Activated CD4-positive, alpha-beta T cell treated with anti-CD3 and anti-CD28 coated beads, Interleukin-10, Interleukin-2, amounts not matched to agents 100 ng/mL and 50 ng/mL, durations not matched to agents 16 hours and 8 hours (primary cell): ENCODE measurements at places on chromosomes 3 and 15.

- no peak for DNase-seq
Observed at GRCh38 chr15:43219929-43220928, 589 bp downstream of the EPB42 start.

DNA sequence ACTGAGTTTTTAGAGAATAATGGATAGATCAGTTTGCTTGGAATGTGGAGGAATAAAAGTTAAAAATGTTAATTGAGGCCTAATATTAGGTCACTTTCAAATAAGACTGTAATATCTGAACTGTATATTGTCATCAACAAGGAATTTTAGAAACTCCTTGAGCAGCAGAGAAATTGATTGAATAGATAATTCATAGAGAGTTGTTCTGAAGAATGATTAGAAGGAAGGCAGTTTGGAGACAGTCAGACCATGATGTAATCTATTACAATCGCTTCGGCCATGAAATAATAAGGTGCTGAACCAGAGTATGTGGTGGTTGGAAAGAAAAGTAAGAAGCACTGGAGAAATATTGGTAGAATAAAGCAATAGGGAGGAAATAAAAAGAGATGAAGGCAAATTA lies 15.7 kb downstream of the ECT2 start:
- no peak for DNase-seq

- no peak for DNase-seq
Observed at GRCh38 chr15:66670762-66671580, 31.1 kb upstream of the SMAD6 start.

DNA sequence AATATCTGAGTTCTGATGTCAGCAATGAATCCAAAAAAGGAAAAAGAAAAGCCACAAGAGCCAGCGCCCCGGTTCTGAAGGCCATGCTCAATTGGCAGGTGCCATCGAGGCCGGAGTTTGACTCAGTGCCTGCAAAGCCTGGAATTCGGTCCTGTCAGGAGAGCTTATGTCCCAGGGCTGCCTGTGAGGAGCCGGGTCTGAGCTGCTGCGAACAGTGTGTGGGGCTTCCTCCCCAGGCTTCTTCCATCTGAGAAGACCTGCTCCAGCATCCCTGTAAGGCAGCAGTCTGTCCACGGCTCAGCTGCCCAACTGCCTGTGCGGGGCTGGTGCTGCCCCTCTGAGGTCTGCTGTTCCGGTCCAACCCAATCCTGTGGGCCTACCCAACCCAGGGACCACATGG lies 46.1 kb downstream of the ROPN1B start:
- no peak for DNase-seq

GRCh38 chr3:44555723-44556122 lies 730 bp downstream of the ZKSCAN7 start:
- no peak for DNase-seq

GRCh38 chr3:133125171-133125570 lies 87.0 kb downstream of the TMEM108 start:
- DNase-seq = no peak

- no peak for DNase-seq
Observed at GRCh38 chr3:37183976-37184375, 9.6 kb upstream of the LRRFIP2 start.
